Activated T-helper 2 cell treated with anti-CD3 and anti-CD28 coated beads, Interferon-gamma antibody, Interleukin-2, Interleukin-4, amounts not matched to agents 10 μg/mL and 5 μg/mL and 100 μg/mL, durations not matched to agents 14 hours and 24 hours and 36 hours (primary cell): ENCODE measurements at places on chromosomes 12 and 14. TPM values are rescaled to one million over a fixed set of nuclear protein-coding genes. Genes with fewer than 3 reads are reported as not detected.

The PIWIL1 gene
- total RNA-seq = not detected in 2 replicates

DNA sequence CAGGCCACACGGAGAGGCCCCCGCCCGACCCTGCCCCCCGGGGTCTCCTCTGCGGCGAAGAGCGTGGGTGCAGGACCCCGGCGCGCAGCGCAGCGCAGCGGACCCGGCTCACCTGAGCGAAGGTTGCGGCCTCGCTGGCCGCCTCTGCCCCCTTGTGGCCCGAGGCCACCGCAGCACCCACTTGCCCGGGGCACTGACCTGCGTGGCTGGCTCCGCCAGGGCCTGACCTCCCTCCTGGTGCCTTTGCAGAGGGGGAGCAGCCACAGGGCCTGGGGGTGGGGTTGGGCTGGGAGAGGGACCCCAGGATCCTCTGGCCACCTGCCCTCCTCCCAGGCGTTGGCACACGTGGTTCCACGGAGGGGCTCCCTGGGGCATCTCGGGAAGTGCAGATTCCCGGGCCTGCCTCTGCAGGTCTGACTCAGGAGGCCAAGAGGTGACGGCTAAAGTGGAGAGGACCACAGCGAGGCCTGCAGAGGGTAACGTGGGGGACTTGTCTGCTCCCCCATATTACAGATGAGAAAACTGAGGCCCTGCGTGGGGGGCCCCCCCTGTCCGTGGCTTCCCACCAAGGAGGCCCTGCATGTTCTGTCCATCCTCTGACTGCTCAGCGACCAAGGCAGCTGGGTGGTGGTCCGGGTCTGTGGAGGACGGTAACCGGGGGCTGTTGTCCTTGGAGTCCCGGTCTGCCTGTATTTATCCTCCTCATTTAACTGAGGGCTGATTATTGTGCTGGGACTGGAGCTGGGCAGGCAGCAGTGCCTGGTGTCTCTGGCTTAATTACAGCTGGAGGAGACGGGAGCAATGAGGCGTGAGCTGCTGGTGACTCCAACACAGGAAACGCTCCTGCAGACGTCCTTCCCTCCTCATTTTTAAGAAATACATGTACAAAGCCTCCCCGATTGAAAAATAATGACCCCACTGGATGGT lies 67.9 kb upstream of the BEGAIN start:
- H3K27me3 ChIP-seq = peaks cover 35% of the 10 kb centered on the region
- H3K27ac ChIP-seq = no peak overlapping the region
- DNase-seq = peak; percentile 31

GRCh38 chr12:109967383-109968031 lies 28.7 kb downstream of the GIT2 start:
- peak overlapping the region; percentile 2 for H3K4me3 ChIP-seq
- DNase-seq = no peak
- H3K4me1 ChIP-seq = peaks cover 31% of the 10 kb centered on the region
- H3K27ac ChIP-seq = peak overlapping the region; percentile 81
- no peaks in the 10 kb centered on the region for H3K27me3 ChIP-seq

DNA sequence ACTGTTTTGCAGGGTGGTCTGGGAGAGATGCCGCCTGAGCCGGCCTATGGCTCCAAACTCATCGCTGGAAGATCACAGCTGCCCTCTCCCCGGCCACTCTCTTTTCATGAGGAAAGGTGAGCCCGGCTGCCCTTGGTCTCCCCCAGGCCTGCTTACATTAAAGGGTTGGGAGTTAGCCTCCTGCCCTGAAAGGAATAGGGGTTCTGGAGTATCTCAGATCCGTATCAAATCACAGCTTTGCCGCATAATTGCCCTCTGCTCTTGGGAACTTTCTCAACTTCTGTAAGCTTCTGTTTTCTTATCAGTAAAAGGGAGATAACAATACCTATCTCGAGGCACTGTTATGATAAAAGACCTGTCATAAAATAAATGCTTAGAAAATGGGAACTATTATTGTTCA lies 17.6 kb downstream of the PHLDA1 start:
- no peak overlapping the region for H3K4me3 ChIP-seq
- H3K36me3 ChIP-seq = no peaks in the 10 kb centered on the region
- no peak for DNase-seq
- H3K27me3 ChIP-seq = no peaks in the 10 kb centered on the region

DNA sequence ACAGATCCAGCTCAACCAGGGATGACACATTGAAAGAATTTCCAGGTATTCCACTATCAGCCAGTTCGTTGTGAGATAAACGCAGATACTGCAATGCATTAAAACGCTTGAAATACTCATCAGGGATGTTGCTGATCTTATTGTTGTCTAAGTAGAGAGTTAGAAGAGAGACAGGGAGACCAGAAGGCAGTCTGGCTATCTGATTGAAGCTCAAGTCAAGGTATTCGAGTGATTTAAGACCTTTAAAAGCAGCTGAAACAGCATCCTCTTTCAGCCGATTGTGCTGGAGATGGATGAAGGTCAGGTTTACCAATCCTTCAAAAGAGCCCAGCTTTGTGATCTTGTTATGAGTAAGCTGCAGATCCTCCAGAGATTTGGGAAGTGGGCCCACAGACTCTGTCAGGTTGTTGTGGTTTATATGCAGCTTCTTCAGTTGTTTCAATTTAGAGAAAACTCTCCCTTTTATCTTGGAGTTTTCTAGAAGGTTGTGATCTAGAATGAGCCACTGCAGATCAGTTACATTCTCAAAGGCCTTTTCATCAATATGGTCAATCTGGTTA lies 3.0 kb downstream of the LUM start:
- no peaks in the 10 kb centered on the region for H3K4me1 ChIP-seq
- no peak for DNase-seq
- no peaks in the 10 kb centered on the region for H3K27me3 ChIP-seq
- no peaks in the 10 kb centered on the region for H3K36me3 ChIP-seq

GRCh38 chr12:56286044-56286830 lies 13.9 kb downstream of the CS start:
- no peak overlapping the region for H3K4me3 ChIP-seq
- H3K27ac ChIP-seq = no peak overlapping the region
- H3K36me3 ChIP-seq = peaks cover 61% of the 10 kb centered on the region
- no peaks in the 10 kb centered on the region for H3K27me3 ChIP-seq
- peaks cover 5% of the 10 kb centered on the region for H3K4me1 ChIP-seq

- H3K4me1 ChIP-seq = peaks cover 4% of the 10 kb centered on the region
- H3K4me3 ChIP-seq = no peak overlapping the region
- no peaks in the 10 kb centered on the region for H3K36me3 ChIP-seq
- no peak overlapping the region for H3K27ac ChIP-seq
- H3K27me3 ChIP-seq = no peaks in the 10 kb centered on the region
Measured at GRCh38 chr12:19620222-19620621, 180.9 kb downstream of the AEBP2 start.

DNA sequence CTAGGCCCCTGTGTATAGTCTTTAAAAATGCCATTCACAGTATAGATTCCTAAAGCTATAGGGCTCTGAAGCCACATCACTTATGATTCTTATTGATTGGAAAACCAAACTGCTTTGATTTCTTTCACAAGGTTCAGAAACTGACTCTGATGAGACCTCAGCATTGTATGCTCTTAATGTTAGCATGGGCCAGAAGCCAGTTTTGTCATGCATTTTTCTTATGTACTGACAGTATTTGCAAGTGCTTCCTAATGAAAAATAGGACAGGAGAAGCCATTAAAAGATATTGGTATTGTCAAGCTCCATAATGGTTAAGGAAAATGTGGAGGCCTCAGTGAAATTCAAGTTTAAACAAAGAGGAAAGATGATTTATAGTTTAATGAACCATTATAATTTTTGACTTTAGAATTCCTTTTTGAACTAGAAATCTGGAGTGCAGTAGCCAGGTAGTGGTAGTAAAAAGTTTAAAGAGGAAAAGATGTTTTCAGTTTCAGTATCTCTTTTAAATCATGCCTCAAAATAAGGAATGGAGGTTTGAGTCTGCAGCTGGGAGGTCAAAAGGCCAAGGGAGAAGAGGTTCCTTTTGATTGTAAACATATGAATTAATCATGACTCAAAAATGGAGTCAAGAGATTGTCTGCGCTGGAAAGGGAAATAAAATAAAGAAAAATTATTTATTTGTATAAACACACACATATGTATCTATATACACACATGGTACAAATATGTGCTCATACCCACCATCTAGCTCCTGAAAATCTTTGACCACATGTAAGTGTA lies 388.1 kb upstream of the PRICKLE1 start:
- H3K4me1 ChIP-seq = no peaks in the 10 kb centered on the region
- no peaks in the 10 kb centered on the region for H3K27me3 ChIP-seq
- H3K4me3 ChIP-seq = no peak overlapping the region
- DNase-seq = no peak
- H3K36me3 ChIP-seq = no peaks in the 10 kb centered on the region
- H3K27ac ChIP-seq = no peak overlapping the region

The ENDOU gene
- total RNA-seq = not detected in 2 replicates
